Tibial nerve (tissue), 4 donors: ENCODE measurements at places on chromosomes 7 and 10.

DNA sequence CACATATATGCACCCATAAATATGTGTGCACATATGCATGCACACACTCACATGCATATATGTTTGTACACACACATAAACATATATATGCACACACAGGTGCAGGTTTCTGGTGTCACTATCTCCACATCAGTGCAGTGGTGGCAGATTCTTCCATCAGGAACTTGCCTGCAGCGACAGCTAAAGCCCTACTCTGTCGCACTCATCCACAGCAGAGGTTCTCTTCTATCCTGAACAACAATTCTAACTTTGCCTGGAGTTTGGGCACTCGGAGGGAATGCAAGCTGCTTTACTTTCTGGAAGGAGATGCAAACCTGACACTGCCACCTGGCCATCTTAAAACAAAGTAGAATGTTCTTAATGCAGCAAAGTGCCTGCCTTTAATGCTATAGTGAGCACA, 745.8 kb downstream of the GRID1 start:
- no peak overlapping the region for H3K27ac ChIP-seq
- H3K27me3 ChIP-seq: no peaks in the 10 kb centered on the region

- H3K27ac ChIP-seq: no peak overlapping the region
- H3K4me3 ChIP-seq: no peak overlapping the region
- no peaks in the 10 kb centered on the region for H3K36me3 ChIP-seq
- H3K27me3 ChIP-seq: no peaks in the 10 kb centered on the region
Measured at GRCh38 chr10:60957667-60958221, 13.8 kb upstream of the RHOBTB1 start.

DNA sequence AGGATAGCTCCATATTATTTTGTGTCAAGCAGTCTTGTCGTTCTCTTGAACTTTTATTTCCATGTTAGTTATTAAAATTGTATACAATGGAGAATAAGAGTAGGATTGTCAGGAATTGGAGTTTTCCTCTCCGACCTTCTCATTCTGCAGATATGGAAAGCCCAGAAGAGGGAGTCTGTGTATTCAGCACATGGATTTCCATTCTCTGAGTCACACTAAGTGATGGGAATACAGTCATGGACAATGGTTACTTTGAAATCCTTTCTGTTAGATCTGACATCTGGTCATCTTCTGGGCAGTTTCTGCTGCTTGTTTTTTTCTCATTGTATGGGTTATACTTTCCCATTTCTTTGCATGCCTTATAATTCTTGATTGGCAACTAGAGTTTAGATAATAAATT, 5.0 kb upstream of the TASOR2 start:
- peaks cover 6% of the 10 kb centered on the region for H3K4me1 ChIP-seq
- no peak overlapping the region for H3K27ac ChIP-seq
- H3K36me3 ChIP-seq: no peaks in the 10 kb centered on the region
- no peak overlapping the region for H3K4me3 ChIP-seq
- DNase-seq: no peak

- H3K4me3 ChIP-seq: no peak overlapping the region
- no peak overlapping the region for H3K27ac ChIP-seq
- no peaks in the 10 kb centered on the region for H3K27me3 ChIP-seq
- no peak for DNase-seq
Measured at GRCh38 chr10:33363106-33363505, 28.6 kb upstream of the NRP1 start.

DNA sequence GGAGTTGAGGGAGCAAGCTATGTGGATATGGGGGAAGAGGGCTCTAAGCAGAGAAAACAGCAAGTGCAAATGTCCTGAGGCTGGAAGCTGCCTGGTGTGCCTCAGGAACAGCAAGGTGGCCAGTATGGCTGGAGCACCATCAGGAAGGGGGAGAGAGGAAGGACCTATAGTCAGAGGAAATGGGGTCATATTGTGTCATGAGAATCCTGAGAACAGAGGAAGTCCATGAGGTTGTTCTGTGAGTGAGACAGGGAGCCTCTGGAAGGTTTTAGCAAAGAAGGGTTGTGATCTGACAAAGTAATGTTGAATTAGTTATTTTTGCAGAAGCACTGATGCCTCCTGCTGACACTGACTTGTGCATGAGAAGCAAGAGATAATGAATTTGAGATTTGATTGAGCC, 204.3 kb downstream of the PTEN start:
- DNase-seq: no peak
- H3K27me3 ChIP-seq: no peaks in the 10 kb centered on the region
- H3K27ac ChIP-seq: no peak overlapping the region
- no peaks in the 10 kb centered on the region for H3K36me3 ChIP-seq
- H3K4me3 ChIP-seq: no peak overlapping the region
- peaks cover 23% of the 10 kb centered on the region for H3K4me1 ChIP-seq

- H3K27me3 ChIP-seq: no peaks in the 10 kb centered on the region
- no peaks in the 10 kb centered on the region for H3K4me1 ChIP-seq
- no peak overlapping the region for H3K4me3 ChIP-seq
- DNase-seq: no peak
- no peak overlapping the region for H3K27ac ChIP-seq
Measured at GRCh38 chr7:12220389-12221046, 9.4 kb downstream of the TMEM106B start.

- no peaks in the 10 kb centered on the region for H3K4me1 ChIP-seq
- DNase-seq: no peak
- no peak overlapping the region for H3K27ac ChIP-seq
Measured at GRCh38 chr7:152856351-152856750, 96.8 kb downstream of the ACTR3B start.

GRCh38 chr10:51369903-51370302, 295.6 kb downstream of the PRKG1 start:
- H3K4me3 ChIP-seq: no peak overlapping the region
- no peak for DNase-seq
- no peaks in the 10 kb centered on the region for H3K27me3 ChIP-seq
- H3K27ac ChIP-seq: no peak overlapping the region
- no peaks in the 10 kb centered on the region for H3K36me3 ChIP-seq

GRCh38 chr7:64893401-64893800, 9.7 kb upstream of the ZNF273 start:
- H3K36me3 ChIP-seq: no peaks in the 10 kb centered on the region
- H3K4me3 ChIP-seq: no peak overlapping the region
- no peaks in the 10 kb centered on the region for H3K4me1 ChIP-seq
- peaks cover 17% of the 10 kb centered on the region for H3K27me3 ChIP-seq

DNA sequence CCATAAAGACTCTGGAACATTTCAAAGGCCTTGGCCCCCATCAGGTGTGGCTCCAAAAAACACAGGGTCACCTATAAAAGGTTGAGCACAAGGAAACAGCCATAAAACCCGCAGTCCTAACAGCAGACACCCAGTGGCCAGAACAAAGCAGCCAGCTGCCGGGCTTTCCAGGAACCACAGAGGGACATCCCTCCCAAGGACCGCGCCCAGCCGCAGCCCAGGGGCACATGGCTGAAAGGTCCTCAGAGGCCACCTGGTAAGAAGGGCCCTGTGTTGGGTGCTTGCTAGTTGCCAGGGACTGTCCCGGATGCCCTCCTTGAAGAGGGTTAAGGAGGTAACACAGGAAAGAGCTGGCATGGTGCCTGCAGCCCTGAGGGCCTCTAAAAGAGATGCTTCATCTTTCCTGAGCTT, 32.7 kb downstream of the KCNMA1 start:
- H3K27ac ChIP-seq: no peak overlapping the region
- H3K36me3 ChIP-seq: no peaks in the 10 kb centered on the region
- no peak for DNase-seq
- H3K4me1 ChIP-seq: no peaks in the 10 kb centered on the region
- H3K4me3 ChIP-seq: no peak overlapping the region
- no peaks in the 10 kb centered on the region for H3K27me3 ChIP-seq

GRCh38 chr10:5589011-5589660, 64.4 kb downstream of the CALML3 start:
- no peak overlapping the region for H3K4me3 ChIP-seq
- no peak for DNase-seq
- no peaks in the 10 kb centered on the region for H3K4me1 ChIP-seq
- H3K36me3 ChIP-seq: no peaks in the 10 kb centered on the region
- no peak overlapping the region for H3K27ac ChIP-seq

- no peak overlapping the region for H3K4me3 ChIP-seq
- H3K4me1 ChIP-seq: no peaks in the 10 kb centered on the region
- H3K27ac ChIP-seq: no peak overlapping the region
- no peak for DNase-seq
- no peaks in the 10 kb centered on the region for H3K36me3 ChIP-seq
Measured at GRCh38 chr7:139117599-139118233, 8.2 kb upstream of the ZC3HAV1 start.

DNA sequence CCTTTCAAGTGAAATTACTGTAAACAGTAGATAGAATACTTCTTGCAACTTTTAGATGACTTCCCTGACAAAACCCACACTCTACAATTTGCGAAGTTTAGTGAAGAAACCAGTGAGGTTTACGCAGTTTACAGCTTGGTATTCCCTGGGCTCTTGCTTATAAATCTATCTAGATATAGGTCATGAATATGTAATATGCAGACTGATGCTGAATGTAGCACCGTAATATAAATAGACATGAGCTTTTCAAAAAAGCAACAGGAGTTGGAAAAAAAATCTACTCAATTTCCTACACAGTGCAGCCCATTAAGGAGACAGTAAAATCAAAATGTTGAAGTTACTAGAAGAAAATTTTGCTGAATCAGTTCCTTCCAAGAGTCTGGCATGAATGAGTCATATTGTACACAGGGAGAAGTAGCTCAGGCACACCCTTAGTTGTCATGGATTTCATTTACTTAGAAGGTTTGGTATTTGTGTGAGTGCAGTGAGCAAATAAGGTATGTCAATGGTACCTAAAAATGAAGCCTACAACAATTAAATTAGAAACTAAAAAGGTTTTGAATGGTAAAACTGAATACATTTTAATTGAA, 67.7 kb upstream of the NEUROD6 start:
- no peaks in the 10 kb centered on the region for H3K27me3 ChIP-seq
- H3K4me1 ChIP-seq: no peaks in the 10 kb centered on the region
- no peak for DNase-seq
- H3K4me3 ChIP-seq: no peak overlapping the region
- H3K27ac ChIP-seq: no peak overlapping the region

GRCh38 chr10:78457804-78458482, 424.3 kb downstream of the RPS24 start:
- H3K27ac ChIP-seq: no peak overlapping the region
- H3K27me3 ChIP-seq: no peaks in the 10 kb centered on the region
- H3K36me3 ChIP-seq: no peaks in the 10 kb centered on the region
- H3K4me1 ChIP-seq: no peaks in the 10 kb centered on the region
- no peak overlapping the region for H3K4me3 ChIP-seq

DNA sequence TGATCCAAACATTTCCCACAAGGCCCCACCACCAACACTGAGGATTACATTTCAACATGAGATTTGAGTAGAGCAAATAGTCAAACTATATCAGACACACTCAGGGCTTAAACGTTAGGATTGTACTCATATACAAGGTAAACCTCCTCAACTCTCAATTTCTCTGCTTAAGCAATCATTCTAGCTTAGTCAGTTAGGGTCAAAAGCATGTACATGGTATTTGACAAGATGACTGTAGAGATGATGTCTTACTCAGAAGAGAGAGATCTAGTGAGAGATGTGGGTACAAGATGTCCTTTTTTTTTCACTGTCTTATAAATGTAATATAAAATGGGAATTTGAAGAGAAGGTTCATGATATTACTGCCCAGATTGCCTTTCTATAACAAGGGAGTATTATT, 270.1 kb downstream of the PRKG1 start:
- no peak for DNase-seq
- H3K27ac ChIP-seq: no peak overlapping the region
- H3K27me3 ChIP-seq: no peaks in the 10 kb centered on the region
- no peaks in the 10 kb centered on the region for H3K4me1 ChIP-seq

DNA sequence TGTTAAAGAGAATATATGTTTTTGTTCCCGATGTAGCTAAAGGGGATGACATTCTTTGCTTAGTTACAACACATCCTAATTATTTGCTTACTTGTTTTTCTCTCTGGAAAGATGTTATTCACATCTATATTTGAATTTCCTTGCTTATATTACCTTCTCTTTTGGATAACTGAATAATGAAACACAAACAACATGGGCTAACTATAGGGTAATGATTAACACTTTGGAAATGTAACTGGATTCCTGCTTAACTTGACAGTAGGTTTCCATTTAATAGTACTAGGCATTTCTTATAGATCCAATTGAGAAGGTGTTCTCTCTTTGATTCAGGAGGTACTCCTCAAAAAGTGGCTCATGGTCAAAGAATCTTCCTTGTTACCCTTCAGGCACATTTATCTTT, 141.1 kb downstream of the CCSER2 start:
- no peak overlapping the region for H3K4me3 ChIP-seq
- no peaks in the 10 kb centered on the region for H3K27me3 ChIP-seq
- H3K36me3 ChIP-seq: no peaks in the 10 kb centered on the region
- H3K27ac ChIP-seq: no peak overlapping the region

GRCh38 chr10:128632694-128633093, 506.5 kb upstream of the MKI67 start:
- H3K27ac ChIP-seq: no peak overlapping the region
- H3K27me3 ChIP-seq: no peaks in the 10 kb centered on the region
- H3K36me3 ChIP-seq: no peaks in the 10 kb centered on the region
- no peak overlapping the region for H3K4me3 ChIP-seq
- no peak for DNase-seq
